ENCODE measurements at places on chromosomes 6 and 20.
A peak's percentile ranks its signal among the peaks of the same experiment; 100 is the strongest.

- DNase-seq: no peak
Measured at GRCh38 chr20:47243532-47244305, 112.8 kb downstream of the ZMYND8 start.

DNA sequence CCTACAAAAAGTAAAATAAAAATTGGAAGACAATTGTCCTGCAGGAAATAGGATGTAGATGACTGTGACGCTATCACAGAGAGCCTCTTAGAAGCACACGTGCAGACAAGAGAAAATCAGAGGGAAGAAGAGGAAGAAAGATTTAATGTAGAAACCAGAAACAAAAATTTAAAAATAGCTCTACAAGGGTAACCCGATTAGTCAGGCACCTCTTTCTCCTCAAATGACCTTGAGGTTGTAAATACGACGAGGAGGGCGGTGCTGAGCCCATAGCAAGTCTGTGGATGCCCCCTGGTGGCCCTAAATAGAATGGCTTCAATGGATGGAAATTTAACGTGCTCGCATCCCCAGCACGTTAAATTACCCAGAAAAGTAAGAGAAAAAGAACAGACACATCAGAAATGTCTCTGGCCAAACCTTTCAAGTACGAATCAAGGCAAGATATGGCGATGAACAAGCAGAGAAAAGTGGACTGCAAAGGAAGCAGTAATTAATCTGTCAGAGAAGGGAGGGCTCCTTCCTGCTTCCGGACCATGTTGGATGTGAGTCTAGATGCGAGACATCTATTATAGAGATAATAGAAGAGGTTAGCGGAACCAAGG lies 4.2 kb upstream of the PRPH2 start:
- peak; percentile 92 for DNase-seq

- no peak for DNase-seq
Measured at GRCh38 chr6:150118627-150119026, 24.2 kb upstream of the PPP1R14C start.

DNA sequence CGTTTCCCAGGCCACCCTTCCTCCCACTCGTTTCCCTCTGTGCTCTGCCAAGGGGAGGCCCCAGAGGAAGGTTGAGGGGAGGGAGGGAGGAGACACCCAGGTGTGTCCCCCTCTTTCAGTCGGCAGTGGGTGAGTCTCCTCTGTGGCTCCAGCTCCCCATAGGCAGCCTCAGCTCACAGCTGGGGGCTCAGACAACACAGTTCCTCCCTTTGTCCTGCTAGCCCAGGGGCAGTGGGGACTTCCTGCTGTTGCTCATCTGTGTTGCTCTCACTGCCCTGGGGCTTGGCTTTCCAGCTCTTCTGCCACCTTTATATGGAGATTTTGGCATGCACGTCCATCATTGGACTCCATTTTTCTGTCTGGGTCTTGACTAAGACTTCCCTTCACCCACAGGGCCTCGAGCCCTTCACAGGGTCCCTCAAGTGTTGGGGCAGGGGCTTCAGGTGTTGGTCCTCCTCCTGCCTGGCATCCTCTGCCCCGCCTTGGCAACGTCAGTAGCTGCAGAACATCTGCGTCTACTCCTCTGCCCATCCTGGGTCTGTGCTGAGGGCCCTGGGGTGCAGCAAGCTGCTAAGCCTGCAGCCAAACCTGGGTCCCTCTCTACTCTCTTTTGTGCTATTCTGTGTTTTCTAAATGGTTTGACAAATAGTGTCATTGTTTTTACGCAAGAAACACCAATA lies 190.6 kb upstream of the PMEPA1 start:
- no peak for DNase-seq

GRCh38 chr6:40499215-40499614 lies 87.9 kb downstream of the LRFN2 start:
- DNase-seq: no peak

DNA sequence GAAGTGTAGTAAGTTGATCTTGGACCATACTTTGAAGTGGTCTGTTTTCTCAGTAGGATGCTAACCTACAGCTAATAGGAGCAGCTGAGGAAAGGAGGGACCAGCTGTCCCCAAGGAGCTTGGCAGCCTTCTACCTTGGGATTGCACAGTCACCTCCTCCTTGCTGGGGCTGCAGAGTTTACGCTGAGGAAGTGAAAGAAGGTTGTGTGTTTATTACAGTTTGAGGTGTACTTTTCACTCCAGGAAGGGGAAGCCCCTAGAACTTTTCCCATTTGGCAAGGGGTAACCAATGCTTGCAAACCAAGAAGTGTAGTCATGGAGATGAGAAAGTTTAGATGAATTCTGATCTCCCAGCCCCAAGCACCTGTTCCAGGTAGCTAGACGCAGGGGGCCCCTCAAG lies 58.8 kb downstream of the BMP6 start:
- DNase-seq: no peak

GRCh38 chr20:17538517-17539170 lies 7.5 kb upstream of the BFSP1 start:
- peak; percentile 88 for DNase-seq

DNA sequence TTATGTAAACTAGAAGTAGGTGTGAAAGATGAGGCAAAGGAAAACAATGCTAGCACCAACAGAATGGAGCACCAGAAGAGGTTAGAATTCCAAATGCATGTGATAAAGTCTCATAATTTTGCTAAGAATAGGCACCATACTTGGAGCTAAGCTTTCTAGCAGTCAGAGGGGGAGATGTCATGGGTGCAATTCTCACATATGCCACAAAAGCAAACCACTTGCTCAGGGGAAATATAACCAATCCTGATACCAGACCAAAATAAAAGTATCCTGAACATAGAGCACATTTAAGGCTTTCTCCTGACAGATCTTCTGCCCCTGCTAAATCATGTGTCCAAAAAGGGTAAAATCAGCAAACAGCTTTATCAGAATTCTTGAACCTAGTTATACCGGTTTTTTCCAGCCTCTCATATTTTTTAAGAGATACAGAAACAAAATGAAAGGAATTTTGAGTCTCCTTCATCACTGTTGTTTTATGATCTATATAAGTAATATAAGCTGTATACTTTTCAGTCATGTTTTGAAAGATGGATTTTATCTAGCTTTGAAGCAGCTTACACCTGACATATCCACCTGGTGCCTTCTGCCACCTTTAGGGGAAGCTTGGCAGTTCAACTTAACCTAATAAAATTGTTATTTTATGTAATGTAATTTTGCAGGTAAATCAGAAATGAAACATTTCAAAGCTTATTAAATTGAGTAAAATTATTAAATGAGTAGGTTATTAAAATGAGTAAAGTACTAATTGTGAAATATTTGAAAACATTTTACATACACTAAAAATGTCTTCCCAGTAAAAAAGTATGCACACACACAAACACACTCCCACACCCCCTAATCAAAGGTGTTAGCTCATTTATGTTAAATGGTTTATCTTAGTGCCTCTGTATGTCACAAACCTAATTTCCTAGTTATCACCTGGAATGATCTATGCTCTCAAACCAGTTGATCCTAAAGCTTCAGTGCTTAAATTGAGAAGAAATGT lies 2.8 kb downstream of the SPO11 start:
- DNase-seq: peak; percentile 48

DNA sequence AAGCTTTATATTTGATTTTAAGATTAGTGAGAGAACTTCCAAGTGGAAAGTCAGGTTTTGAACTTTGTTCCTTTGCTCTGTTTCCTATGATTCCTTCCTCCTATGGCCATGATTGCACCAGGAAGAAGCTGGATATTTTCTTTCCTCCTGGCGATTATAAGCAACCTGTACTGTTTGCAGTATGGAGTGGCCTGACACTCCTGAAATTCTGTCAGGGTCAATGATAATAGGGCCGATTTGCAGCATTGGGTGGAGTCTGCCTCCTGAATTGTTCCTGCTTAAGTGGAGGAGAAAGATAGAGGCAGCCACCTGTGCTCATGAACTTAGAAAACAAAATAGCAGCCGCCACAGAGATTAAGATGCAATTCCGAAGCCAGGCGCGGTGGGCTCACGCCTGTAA lies 9.8 kb upstream of the FAM217A start:
- DNase-seq: no peak

DNA sequence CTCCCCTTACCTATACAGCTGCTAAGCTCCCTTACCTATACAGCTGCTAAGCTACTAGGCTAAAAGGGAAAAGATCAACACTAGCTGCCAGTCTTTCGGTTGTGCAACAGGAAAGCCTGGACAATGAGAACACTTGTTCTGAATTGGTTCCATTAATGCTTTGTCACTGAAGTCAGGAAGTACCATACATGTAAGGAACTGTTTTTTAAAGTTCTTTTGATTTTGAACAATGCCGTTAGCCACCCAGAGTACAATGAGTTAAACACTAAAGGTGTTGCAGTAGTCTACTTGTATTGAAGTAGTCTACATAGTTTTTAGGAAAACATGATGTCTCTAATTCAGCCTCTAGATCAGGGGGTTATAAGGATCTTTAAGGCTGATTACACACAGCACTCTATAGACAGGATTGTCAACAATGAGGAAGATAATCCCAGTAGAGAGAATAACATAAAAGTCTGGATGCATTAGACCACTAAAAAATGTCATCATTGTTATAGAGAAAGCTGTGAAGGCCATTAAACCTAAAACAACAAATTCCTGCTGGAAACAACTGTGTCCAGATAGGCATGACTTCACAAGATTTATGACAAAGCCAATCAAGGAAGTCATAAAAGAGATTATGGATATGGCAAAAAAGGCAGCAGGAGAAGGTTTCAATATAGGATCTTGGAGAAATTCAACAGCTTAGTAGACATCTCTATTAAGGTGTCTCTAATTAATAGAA lies 306.3 kb downstream of the PHF3 start:
- DNase-seq: no peak

GRCh38 chr6:70412252-70413113 lies 825 bp upstream of the FAM135A start:
- DNase-seq: no peak

DNA sequence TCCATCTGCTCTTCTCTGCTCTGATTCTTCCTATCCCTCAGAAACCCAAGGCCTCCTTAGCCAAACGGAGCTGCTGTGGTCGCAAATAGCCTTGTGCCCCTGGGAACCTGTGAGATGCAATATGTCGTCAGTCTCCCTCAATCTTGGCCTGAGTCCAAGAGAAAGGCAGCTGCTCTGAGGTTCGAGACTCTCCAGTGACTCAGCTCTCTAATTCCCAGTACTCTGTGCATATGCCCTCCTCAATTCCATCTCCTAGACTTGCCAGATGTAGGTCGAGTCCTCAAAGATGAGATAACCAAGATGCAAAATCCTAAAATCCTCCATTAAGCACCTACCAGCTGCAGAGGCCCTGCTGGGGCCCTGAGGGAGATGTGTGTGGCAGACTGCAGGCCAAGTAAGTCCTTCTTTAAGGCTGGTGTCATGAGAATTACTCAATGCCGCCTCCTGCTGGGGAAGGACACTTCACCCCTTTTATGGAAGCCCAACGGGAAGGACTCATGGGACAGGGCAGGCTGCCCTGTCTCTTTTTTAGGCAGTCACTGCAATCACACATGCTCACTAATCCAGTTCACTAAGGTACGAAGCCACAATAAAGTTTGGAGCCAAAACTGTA lies 28.5 kb downstream of the C6orf15 start:
- DNase-seq: no peak

GRCh38 chr6:169217972-169218371 lies 35.7 kb downstream of the THBS2 start:
- no peak for DNase-seq

- peak; percentile 57 for DNase-seq
Measured at GRCh38 chr6:33589731-33590530, 9.9 kb upstream of the BAK1 start.

GRCh38 chr6:19833947-19834346 lies 3.2 kb upstream of the ID4 start:
- DNase-seq: no peak

DNA sequence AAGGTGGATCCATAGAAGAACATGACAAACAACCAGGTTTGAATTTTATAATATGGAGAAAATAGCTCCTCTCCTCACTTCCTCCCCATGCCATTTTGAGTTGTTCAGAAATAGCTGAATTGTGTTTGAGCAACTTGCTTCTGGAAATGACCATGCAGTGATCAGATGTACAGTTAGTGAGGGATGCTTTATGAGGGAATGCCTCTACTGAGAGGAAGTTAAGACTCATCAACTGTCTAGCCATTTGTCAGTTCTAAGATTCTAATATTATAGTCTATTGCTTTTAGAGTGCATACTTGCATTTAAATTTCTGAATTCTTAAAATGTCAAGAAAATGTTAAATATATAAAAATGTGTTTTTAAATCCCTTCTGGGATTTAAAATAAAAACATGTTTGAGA lies 3.8 kb downstream of the LAMA2 start:
- no peak for DNase-seq

- DNase-seq: no peak
Measured at GRCh38 chr6:33719326-33719987, 8.0 kb upstream of the UQCC2 start.

- DNase-seq: no peak
Measured at GRCh38 chr6:110448846-110449540, 27.4 kb downstream of the SLC22A16 start.

DNA sequence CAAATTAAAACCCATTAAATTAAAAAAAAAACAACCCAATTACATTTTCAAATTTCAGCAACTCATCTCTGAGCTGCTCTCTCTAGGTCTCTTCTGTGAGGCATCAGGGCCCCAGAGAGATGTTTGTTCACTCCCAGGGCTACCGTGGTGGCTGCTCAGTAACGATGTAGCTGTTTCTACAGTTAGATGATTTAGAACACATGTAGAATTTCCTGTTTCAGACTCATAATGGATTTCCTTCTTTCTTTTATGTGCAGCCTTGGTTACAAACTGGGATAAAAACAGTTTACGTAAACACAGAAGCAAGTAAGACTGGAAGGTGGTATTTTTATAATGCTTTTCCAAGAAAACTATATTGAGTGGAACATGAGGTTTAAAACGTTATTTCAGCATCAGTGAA lies 116.1 kb upstream of the CCN2 start:
- DNase-seq: no peak

- DNase-seq: no peak
Measured at GRCh38 chr6:134764741-134765140, 185.2 kb downstream of the ALDH8A1 start.

DNA sequence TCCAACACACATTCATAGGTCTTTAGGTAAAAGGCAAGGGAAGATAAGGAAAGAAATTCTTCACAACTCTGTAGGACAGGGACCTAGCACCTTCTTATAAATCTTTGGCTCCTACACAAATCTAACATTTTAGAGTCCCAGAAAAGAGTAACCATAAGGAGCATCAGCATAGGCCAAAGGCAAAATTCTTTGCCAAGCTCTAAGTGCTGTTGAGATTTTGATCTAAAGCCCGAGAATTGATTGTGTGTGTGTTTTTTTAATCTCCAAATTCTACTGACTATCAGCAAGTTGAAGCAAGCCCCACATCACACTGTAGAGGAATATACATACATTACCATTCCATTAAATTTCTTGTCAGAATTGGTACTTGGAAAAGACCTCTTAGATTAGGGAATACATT lies 233.6 kb downstream of the BTBD9 start:
- DNase-seq: no peak

- no peak for DNase-seq
Measured at GRCh38 chr20:43461894-43462659, 4.4 kb downstream of the SRSF6 start.

DNA sequence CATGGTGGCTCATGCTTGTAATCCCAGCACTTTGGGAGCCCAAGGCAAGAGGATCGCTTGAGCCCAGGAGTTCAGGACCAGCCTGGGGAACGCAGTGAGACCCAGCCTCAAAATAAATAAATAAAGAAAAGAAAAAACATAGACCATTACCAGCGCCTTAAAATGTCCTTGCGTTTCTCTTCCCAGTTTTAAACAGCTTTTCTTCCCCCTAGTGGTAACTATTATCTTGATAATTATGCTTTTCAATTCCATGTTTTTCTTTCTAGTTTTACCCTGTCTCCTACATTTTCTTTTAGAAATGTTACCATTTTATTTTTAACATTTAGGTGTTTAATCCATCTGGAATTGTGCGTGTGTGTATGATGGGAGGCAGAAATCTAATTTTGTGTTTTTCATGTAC lies 24.4 kb downstream of the DNAH8 start:
- DNase-seq: no peak

- DNase-seq: peak; percentile 44
Measured at GRCh38 chr6:13453771-13454251, 33.6 kb downstream of the GFOD1 start.

Data from T47D (cell line).